ENCODE measurements at places on chromosomes 2 and 18. TPM values are rescaled to one million over a fixed set of nuclear protein-coding genes. Genes with fewer than 3 reads are reported as not detected.

Gene SULT6B1
- total RNA-seq = not detected

Gene IL18RAP
- 6.5 TPM for total RNA-seq

GRCh38 chr2:197969391-197969893, 165.0 kb downstream of the PLCL1 start:
- H3K4me1 ChIP-seq = no peaks in the 10 kb centered on the region
- DNase-seq = no peak
- no peak overlapping the region for H3K4me3 ChIP-seq
- H3K27ac ChIP-seq = no peak overlapping the region

Gene FSHR
- total RNA-seq = not detected

- no peaks in the 10 kb centered on the region for H3K36me3 ChIP-seq
- DNase-seq = no peak
- H3K4me1 ChIP-seq = no peaks in the 10 kb centered on the region
- no peak overlapping the region for H3K27ac ChIP-seq
- no peak overlapping the region for H3K4me3 ChIP-seq
These were observed 203.1 kb downstream of the NCKAP5 start for GRCh38 chr2:133365117-133365516.

- no peak overlapping the region for H3K4me3 ChIP-seq
- no peaks in the 10 kb centered on the region for H3K4me1 ChIP-seq
- no peaks in the 10 kb centered on the region for H3K36me3 ChIP-seq
- no peaks in the 10 kb centered on the region for H3K27me3 ChIP-seq
- DNase-seq = no peak
These were observed 85.4 kb upstream of the ZCCHC2 start for GRCh38 chr18:62437235-62438017.

DNA sequence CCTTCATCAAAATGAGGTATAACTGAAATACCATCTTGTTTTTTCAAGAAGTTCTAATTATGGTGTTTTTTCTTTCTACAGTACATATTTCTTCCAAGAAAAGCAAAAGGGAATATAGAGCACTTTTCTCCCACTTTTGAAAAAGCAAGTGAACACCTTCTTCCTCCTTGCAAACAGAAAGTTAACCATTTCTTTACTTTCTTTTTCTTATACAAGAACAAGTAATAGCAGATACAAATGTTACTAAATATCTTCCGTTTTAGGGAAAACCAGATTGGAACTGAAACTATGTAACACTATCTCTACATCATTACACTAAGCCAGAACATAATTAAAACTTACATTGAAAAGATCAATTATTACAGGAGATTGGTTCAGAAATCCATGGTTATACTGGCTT, 44.0 kb downstream of the COBLL1 start:
- H3K27ac ChIP-seq = no peak overlapping the region
- no peaks in the 10 kb centered on the region for H3K36me3 ChIP-seq
- H3K27me3 ChIP-seq = no peaks in the 10 kb centered on the region
- H3K4me1 ChIP-seq = no peaks in the 10 kb centered on the region

Gene NT5DC4
- total RNA-seq = not detected

DNA sequence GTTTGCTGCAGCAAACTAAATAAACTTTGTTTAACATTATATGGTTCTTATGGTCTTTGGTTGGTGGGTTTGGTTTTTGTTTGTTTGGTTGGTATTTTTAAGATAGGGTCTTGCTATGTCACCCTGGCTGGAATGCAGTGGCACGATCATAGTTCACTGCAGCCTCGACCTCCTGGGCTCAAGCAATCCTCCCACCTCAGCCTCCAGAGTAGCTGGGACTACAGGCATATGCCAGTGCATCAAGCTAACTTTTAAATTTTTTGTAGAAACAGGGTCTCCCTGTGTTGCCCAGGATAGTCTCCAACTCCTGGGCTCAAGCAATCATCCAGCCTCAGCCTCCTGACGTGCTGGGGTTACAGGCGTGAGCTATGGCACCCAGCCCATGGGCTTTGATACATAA, 7.1 kb upstream of the RPRD1A start:
- no peaks in the 10 kb centered on the region for H3K4me1 ChIP-seq
- no peak overlapping the region for H3K4me3 ChIP-seq
- H3K27ac ChIP-seq = no peak overlapping the region
- H3K27me3 ChIP-seq = no peaks in the 10 kb centered on the region

DNA sequence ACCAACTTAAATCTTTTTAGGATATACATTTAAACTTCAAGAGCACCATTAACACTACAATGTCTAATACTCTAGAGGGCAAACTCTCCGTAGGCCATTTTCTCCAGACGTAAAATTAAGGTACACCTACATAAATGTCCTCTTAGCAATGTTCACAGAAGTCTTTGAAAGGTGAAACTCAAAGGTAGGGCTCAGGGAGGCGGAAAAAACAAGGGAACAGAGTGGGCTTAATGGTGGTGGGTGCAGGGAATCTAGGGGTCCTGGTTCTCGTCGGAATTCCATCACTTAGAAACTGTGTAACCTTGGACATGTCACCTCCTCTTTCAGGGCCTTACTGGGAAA, 668 bp downstream of the NFU1 start:
- H3K27ac ChIP-seq = peak overlapping the region; percentile 91
- peak overlapping the region; percentile 75 for H3K4me3 ChIP-seq
- no peaks in the 10 kb centered on the region for H3K36me3 ChIP-seq
- peaks cover 32% of the 10 kb centered on the region for H3K4me1 ChIP-seq
- DNase-seq = no peak

DNA sequence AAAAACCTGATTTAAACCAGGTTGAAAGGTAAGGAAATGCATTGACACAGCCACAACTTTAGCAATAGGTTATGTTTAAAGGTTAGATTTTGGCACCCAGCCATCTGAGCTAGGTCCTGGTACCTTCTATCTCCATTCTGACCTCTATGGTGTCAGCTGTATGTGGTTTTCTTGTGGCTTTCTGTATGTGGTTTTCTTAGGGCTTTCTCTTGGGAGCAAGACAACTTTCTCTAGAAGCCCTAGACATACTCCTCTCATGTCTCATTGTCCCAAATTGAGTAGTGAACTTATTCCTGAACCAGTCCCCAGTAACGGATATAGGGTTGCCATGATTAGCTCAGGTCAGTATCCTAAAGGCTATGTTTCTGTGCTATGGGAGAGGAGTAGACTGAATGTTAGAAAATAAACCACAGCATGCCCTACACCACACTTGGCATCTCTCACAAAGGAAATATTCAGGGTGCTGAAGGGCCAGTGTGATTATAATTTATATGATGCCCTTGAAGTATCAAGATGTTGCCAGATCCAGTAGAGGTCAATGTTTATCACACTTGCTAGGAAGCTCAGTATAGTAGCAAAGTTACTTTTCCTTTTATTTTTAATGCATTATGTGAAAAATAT, 176.1 kb downstream of the CAPN13 start:
- H3K4me3 ChIP-seq = no peak overlapping the region
- H3K36me3 ChIP-seq = no peaks in the 10 kb centered on the region
- peaks cover 21% of the 10 kb centered on the region for H3K4me1 ChIP-seq
- H3K27me3 ChIP-seq = no peaks in the 10 kb centered on the region
- DNase-seq = peak; percentile 5
